ENCODE measurements at places on chromosomes 3 and 15. TPM values are rescaled to one million over a fixed set of nuclear protein-coding genes. Genes with fewer than 3 reads are reported as not detected.

DNA sequence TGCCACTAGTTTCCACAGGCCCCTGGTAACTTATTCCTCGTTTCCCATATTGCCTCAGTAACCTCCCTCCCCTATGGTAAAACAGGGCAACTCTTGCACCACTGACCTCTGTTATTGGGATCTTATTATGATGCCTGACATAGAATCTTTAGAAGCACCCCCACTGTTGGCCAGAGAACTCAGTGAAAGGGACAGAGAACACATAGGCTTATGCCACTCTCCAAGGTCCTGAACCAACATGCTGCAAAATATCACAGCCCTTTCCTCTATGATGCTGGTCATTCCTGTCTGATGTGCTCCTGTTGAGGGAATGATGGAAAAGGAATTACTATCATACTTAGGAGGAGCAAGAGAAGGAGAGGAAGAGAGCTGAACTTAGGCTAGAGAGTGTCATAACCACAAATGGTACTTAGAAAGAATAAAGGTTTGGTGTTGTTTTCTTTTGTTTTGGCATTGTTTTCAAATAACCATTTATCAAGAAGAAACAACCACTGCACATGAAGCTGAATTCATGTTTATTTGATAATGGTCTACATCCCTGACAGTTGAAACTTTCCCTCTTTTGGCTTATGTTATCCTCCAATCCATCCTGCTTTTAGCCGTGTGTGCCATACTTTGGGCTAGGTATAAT lies 330.2 kb downstream of the EPHB1 start:
- DNase-seq: peak; percentile 29

The ADPGK gene
- 56.8 TPM for total RNA-seq

GRCh38 chr3:118806423-118806822 lies 228.2 kb downstream of the IGSF11 start:
- no peak for DNase-seq

GRCh38 chr15:77426377-77426776 lies 5.7 kb downstream of the HMG20A start:
- no peak for DNase-seq

The PIF1 gene
- 9.8 TPM for total RNA-seq

DNA sequence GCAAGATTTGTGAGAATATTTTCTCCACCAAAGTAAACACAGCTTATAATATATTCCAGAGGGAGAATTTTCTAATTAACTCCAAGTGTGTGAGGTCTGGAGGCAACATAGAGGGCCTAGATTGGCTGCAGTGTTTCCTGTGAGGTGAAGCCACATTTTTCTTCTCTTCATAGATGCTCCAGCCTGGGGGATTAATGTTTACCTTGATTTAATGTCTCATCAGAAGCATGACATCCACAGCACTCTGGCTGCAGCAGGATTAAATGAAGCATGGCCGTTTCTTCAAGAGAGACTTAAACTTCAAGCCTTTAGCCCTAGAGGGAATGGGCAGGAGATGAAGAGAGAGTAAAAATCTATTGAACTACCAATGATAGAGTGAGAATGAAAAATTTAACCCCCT lies 137.9 kb upstream of the ZBTB20 start:
- no peak for DNase-seq

DNA sequence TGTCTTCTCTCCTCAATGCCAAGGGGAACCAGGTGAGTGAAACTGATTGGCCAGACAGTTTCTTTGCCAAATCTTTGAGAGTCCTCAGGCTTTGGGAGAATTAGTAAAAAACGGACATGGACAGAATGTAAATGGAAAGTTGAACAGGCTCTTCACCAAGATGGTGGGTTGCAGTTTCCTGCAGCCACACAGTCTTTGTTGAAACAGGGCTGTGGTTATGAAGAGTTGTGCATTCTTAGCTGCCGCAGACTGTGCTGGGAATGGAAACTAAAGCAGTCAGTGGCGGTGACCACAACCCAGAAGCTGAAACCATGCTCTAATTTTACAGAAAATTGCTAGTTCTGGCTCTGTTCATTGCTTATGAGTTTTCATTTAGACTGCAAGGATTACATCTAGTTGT lies 42.1 kb upstream of the TASOR start:
- no peak for DNase-seq

GRCh38 chr3:160008961-160009360 lies 20.3 kb downstream of the IL12A start:
- no peak for DNase-seq

DNA sequence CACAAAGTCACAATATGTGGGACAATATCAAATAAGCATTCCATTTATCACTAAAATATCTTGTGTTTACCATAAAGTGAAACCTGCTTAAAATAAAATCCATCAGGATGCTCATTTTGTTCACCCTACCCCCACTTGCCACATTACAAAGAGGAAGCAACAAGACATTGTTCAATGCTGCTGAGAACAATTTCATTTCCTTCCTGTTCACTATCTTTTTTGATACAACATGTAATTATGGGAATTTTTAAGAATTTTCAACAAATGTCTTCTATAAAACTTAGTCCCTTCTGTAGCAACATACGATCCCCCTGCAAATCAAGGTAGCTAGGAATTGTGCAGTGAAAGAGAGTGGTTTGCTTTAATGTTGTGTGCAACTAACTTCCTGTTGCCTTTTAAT lies 34.9 kb upstream of the GPR160 start:
- DNase-seq: no peak

DNA sequence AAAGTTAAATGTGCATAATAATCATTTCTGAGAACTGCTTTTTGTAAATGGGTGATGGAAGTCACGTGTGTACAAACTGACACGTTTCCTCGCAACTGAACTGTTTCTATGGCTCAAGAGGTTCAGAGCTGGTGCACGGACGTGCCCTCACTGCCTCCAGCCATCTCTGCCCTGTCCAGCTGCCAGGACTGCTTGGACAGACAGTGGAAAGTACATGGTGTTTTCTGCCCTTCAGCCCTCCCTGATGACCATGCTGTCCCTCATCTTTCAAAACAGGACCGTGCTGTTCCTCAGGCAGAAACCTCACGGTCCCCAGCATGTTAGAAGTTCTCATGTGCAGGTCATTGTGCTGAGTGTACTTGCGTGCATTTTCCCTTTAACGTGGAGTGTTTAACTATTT lies 38.7 kb downstream of the GJD2 start:
- DNase-seq: no peak

DNA sequence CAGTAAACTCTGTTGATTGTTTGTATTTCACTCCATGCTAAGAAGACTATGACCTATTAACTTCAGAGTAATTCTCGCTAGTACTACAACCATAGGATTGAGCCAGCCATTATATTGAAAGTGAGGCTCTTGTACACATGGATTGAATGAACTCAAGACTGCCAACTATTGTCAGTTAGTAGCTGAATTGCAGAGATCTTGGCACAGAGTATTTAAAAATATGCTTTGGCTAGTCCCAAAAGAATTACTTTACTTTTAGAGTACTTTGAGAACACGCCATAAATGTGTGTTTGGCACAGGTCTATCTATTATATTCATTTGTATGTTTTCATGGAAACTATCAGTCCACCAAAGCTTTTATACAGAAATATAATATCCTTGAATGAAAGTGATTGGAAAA lies 226.7 kb upstream of the DCBLD2 start:
- no peak for DNase-seq

The EXD1 gene
- total RNA-seq: not detected

DNA sequence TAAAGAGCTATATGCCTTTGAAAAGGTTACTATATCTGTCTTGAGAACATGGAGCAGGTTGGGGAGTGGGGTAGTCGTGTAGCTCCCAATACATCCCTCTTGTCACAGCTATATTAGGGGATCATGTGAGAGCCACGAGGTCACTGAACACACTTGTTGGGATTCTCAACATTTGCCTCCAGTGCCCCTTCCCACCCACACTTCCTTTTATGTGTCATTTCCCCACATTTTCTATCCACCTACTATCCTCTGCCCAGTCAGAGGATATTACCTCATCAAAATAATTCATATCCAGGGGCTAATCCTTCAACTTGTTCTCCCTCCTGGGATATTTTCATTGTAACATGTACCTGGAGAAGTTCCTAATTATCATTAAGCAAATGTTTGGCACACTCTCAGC lies 85.0 kb downstream of the CYP19A1 start:
- no peak for DNase-seq

GRCh38 chr3:10259798-10260197 lies 11.5 kb downstream of the TATDN2 start:
- DNase-seq: no peak

- DNase-seq: no peak
Observed at GRCh38 chr3:148023994-148024393, 614.8 kb downstream of the ZIC1 start.

GRCh38 chr3:177284383-177284881 lies 87.2 kb upstream of the TBL1XR1 start:
- DNase-seq: peak; percentile 74

DNA sequence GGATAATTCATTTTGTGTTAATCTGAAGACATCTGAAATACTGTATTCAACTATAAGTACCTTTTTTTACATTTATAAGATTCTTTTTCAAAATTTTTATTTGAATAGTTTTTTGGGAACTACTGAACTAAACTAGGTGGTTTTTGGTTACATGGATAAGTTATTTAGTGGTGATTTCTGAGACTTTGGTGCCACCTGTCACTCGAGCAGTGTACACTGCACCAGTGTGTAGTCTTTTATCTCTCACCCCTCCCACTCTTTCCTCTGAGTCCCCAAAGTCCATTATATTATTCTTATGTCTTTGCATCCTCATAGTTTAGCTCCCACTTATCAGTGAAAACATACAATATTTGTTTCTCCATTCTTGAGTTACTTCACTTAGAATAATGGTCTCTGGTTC lies 57.6 kb downstream of the CD86 start:
- DNase-seq: no peak

- DNase-seq: no peak
Observed at GRCh38 chr3:182621435-182622240, 171.7 kb upstream of the ATP11B start.

DNA sequence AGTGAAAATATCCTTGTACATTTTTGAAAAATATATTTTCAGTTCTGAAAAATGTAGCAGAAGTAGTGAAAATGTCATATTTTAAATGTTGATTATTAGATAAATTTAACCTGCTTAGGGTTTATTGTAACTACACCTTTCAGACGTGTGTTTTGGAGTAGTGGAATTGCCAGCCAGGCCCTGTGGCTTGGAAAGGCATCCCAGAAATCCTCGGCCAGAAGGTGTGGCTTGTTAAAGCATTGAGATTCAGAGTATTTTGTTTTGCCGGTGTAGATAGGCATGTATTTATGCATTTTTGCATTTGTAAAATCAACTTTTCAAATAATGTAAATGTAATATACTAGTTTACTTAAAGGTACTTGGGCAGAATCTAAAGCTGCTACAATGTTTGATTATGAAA lies 7.0 kb downstream of the EBLN2 start:
- DNase-seq: no peak

- no peak for DNase-seq
Observed at GRCh38 chr3:60391292-60391691, 860.0 kb downstream of the FHIT start.

- peak; percentile 81 for DNase-seq
Observed at GRCh38 chr3:153138276-153139210, 23.5 kb upstream of the RAP2B start.

The CCR3 gene
- total RNA-seq: not detected

The APOD gene
- 0.15 TPM for total RNA-seq

The CYP8B1 gene
- total RNA-seq: not detected

- no peak for DNase-seq
Observed at GRCh38 chr15:92005154-92005553, 151.6 kb downstream of the SLCO3A1 start.

DNA sequence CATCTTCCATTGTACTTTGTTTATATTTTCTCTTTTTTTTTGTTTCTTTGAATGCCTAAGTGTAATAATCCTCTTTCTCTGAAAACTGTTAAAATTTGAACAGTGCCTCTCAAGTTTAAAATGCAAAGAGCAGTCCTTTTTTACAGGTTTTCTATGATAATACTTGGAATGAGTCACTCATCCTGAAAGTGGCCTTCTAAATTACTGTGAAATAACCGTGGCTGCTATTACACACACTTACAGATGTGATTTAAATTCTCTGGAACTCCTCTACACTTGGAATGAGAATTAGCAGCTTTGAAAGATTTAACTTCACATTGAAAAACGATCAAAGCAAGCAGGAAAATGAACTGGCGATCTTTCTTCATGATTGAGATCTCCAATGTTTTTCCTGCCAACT lies 105.9 kb downstream of the ROBO1 start:
- no peak for DNase-seq

- no peak for DNase-seq
Observed at GRCh38 chr3:98770261-98771039, 7.3 kb downstream of the ST3GAL6 start.

DNA sequence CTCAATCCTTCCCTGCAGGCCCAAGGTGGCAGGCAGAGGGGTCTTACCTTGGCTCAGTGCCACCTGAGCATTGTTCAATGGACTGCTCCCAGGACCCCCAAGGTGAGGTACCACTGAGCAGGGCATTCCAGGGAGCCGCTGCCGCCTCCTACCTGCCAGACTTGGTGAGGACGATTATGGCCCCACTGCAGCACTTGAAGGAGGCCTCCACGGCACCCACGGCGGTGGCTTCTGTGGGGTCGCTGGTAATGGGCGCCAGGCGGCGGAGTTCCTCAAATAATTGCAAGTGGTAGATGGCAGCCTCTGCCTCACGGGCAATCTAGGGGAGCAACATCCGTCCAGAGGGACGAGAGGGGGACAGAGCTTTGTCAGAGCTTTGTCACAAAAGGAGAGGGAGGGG lies 4.7 kb upstream of the GRAMD2A start:
- DNase-seq: no peak
